AG10803 (cell line): ENCODE measurements at places on chromosomes 11 and 22.

DNA sequence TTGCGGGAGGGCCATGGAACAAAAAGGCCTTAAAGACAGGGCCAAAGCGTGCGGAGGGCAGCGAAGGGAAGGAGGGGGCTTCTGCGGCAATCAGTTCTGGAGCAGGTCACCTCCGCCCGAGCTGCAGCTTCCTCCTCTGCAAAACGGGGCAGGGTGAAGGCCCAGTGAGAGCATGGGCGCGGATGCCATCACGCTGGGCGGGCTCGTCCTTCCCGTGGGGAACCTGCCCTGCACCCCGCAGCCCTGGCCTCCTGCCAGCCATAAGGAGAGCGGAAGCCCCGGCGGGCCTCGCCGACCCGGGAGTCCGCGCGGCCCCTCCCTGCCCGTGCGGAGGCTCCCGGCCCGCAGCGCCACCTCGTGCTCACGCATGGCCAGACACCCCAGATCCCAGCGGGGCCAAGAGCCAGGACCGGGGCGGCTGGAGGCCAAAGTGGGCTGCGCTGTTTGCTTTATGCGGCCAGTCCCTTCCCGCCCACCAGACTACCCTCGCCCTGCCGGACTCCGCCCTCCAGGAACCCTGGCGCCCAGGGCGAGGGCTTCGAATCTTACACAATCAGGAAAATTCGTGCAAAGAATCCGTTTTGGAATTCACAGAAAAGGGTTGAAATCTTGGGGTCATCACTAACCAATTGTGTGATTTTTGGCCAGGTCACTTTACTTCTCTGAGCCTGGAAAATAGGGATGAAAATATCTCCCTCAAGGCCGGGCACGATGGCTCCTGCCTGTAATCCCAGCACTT lies 16.1 kb downstream of the TSKU start:
- peak; percentile 58 for DNase-seq

GRCh38 chr11:60332846-60333245 lies 5.8 kb downstream of the MS4A6E start:
- DNase-seq = no peak

- peak; percentile 97 for DNase-seq
These were observed 560.8 kb downstream of the ETS1 start for GRCh38 chr11:128026596-128026995.

- DNase-seq = peak; percentile 98
These were observed 196.5 kb downstream of the TENM4 start for GRCh38 chr11:79244241-79244772.
